ENCODE measurements at places on chromosomes 5 and 9. TPM values are rescaled to one million over a fixed set of nuclear protein-coding genes. Genes with fewer than 3 reads are reported as not detected.

The NXNL2 gene
- not detected for total RNA-seq

DNA sequence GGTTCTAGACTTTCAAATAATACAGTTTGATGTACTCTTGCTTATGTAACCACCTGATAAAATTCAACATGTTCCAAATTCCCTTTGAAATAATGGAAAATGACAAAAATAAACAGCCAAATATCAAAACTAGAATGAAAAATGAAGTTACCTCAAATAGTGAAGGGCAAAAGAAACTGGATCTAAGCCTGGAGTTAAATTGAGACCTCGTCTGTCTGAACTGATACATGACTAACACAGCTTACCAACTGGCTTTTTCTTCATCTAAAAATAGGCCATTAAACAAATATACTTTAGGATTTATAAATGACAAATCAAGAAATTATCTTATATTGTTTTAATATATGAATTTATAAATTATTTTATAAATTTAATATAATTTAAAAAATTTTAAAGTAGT is 12.1 kb upstream of the CAAP1 start:
- no peak for DNase-seq

- no peak for DNase-seq
Measured at GRCh38 chr9:91245431-91246313, 116.0 kb downstream of the AUH start.

GRCh38 chr9:27629425-27629824 is 56.1 kb upstream of the C9orf72 start:
- no peak for DNase-seq

The F2RL1 gene
- 1.0 TPM for total RNA-seq

DNA sequence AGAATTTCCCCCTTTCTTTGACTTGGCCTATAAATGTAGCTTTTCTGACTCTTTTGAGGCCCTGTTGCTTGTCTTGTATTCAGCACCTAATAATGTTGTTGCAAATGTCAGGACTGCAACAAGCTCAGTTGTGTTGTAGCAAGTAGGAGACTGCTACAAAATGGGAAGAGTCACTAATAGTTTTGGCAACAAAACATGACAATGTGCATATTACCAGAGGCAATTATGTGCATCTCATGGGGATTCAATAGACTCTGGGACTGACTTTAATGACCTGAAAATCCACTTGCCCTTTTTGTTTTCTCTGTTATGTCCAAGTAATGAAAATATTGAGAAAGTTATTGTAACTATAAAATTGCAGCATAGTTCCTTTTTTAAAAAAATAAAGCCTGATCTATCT is 368.4 kb downstream of the OSTF1 start:
- DNase-seq: no peak

- DNase-seq: no peak
Measured at GRCh38 chr5:61673007-61673735, 341.1 kb downstream of the ZSWIM6 start.

DNA sequence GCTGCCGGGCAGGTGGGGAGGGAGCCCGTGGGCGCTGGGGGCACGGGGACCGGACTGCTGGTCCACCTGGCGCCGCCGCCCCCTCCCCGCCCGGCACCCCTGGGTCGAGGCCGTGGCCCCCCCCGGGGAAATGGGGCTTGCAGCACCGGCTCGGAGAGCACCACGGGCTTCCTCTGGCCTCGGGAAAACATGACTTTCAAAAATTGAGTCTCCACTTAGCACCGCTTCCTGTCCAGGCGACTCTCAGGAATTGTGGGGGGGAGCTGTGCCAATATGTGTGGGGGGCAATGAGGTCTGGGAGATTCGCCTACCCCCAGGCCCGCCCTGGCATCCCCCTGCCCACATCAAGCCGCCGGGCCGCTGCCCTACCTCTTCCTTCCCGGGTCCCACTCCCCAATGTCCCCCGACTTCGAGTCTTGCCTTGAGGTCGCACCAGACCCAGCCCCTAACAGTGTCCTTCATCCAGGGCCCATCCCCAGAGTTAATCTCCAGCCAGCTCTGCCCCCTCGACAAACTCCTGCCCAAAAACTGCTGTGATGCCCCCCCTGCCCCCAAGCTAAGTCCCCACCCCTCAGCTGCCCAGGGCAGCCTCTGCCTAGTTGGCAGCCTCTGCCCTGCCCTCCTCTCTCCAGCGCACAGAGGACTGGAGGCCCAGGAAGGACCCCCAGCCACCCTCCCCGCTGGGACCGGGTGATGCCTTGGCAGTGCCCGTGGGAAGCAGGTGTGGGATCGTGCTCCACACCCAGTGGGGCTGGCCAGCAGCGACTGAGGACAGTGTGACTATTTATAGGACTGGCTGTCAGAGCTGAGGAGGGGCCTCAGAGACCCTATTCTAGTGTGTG is 3.9 kb downstream of the EGFL7 start:
- no peak for DNase-seq

The LRRC14B gene
- not detected for total RNA-seq

The UQCRQ gene
- 110 TPM for total RNA-seq

- no peak for DNase-seq
Measured at GRCh38 chr9:113148372-113148705, 2.5 kb upstream of the SLC31A2 start.

DNA sequence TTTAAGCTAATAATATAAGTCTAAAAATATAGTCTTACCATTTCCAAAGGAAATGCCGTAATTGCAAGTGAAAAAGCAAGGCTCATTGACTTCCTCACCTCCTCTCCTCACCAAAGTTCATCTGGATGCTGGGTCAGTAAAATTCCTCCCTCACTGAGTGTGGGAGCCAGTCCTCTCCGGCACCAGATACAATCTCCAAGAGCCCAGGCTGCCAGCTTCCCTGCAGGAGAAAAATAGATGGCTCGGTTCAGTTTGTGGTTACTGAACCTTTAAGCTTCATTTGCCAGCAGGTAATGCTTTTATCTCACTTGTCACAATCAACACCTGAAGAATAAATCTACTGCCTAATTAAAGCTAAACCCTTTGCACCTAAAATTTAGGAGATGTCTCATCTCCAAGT is 115.3 kb upstream of the VLDLR start:
- no peak for DNase-seq

- DNase-seq: no peak
Measured at GRCh38 chr5:162052676-162053075, 14.9 kb upstream of the GABRG2 start.

- DNase-seq: no peak
Measured at GRCh38 chr9:131382850-131383729, 10.8 kb upstream of the PRRC2B start.

DNA sequence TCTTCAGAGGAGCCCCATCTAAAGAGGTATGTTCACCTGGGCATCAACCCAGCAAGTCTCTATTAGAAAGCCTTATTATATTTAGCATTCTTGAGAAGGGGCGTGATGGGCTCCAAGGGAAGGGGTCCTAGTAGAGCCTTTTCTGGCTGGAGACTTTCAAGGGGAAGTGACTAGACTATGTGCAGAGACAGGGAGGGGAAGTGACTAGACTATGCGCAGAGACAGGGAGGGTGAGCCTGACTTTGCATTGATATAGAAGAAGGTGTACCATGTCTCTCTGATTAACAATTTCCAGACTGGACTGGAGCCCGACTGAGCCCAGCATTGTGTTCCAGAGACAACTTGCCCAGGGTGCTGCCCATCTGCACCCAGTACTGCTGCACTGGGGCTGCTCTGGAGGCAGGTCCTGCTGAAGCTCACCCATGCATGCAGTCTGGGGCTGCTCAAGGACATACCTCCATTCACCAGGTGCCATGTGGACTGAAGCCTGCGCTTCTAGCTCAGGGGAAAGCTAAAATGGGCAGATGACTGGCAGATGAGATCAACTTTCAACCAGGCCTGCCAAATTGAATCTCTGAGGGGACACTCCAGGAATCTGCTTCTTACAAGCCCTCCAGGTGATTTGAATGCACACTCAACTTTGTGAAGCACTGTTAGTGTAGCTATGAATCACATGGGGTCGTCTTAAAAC is 83.0 kb upstream of the GNA14 start:
- no peak for DNase-seq

The PCDHB12 gene
- total RNA-seq: not detected

- DNase-seq: no peak
Measured at GRCh38 chr9:131670247-131671132, 69.4 kb downstream of the RAPGEF1 start.

GRCh38 chr9:135183528-135184180 is 96.2 kb downstream of the OLFM1 start:
- no peak for DNase-seq

DNA sequence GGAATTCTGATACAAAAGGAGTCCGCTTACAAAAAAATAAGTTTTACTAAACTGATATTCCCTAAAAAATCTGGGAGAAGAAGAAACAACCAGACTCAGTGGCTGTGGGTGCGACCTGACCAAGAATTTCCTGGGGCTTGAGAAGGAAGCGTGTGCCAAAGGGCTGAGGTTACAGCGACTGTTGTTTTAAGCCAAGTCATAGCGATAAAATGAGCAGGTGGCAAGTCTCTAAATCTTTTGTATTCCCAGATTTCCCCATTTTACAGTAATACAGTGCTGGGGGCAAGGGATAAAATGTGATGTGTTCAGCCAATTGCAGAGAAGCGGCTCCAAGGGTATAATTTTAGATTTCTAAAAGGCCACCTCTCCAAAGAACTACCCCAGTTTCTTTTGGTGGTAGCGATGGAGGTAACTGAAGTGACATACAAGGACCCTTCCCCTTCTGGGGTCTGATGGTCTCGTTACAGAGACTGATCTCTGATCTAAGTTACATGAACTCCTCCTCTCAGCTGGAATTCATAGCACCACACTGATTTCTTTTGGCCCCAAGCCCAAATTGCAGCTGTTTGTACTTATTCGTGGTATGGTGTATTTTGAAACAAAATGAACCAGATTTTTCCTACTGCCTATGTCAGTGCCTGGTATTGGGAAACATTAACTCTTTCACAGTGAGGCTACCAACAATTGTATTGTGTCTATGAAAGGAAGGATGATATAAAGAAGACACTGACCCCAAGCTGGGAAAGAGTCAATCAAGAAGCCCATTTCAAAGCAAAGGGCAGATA is 41.6 kb downstream of the LPAR1 start:
- no peak for DNase-seq

GRCh38 chr5:14528115-14528514 is 53.5 kb upstream of the OTULINL start:
- no peak for DNase-seq

GRCh38 chr9:128911529-128912035 is 9.2 kb upstream of the PHYHD1 start:
- DNase-seq: no peak

The ZNF883 gene
- total RNA-seq: not detected

The SLC9A3 gene
- total RNA-seq: 1.5 TPM

DNA sequence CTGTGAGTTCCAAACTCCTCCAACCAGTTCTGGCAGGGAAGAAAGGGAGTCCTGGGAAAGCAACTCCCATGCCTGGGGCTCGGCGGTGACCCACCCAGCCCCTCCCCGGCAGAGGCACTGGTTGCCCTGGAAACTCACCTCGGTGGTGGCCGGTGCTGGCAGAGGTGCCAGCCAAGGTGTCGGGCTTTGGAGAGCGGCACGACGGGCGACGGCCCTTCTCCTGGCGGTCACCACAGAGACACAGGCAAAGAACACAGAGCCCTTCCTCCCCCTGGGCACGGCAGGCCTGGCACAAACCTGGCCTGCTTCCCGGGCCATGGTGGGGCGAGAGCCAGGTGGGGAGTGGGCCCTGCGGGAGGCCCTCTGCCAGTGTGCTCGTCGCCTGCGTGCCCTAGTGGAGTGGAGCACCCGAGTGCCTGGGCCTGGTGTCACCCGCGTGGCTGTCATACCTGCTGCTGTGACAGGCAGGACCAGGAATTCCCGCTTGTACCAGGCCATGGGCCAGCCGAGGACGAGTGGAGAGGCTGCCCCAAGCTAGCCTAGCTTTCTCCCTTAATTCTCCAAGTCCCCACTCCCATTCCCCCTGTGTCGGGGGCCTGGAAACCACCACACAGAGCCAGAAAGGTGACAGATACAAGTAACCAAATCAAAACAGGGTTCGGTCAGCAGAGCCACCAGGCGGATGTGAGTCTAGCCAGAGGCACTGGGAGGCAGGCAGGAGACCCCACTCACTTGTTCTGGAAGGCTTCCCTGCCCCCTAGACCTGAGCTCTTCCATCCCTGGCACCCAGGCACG is 8.2 kb upstream of the RALGDS start:
- DNase-seq: no peak
